ENCODE measurements at places on chromosomes 2 and 18. TPM values are rescaled to one million over a fixed set of nuclear protein-coding genes. Genes with fewer than 3 reads are reported as not detected.

Gene TUBA4A
- total RNA-seq, result 278 TPM

Gene MSGN1
- not detected for total RNA-seq

Gene SERPINB13
- not detected for total RNA-seq

Gene ATG9A
- total RNA-seq, result 88.0 TPM

Gene DUSP19
- 12.9 TPM for total RNA-seq

Gene TXNL4A
- total RNA-seq, result 91.2 TPM

Gene EGR4
- 3.9 TPM for total RNA-seq

Gene PLEK
- 3.7 TPM for total RNA-seq

Gene CDH19
- 36.5 TPM for total RNA-seq

Gene CTIF
- 230 TPM for total RNA-seq

Gene SLC9A4
- total RNA-seq, result 0.36 TPM

Gene POTEI
- total RNA-seq, result not detected

Gene GPR155
- total RNA-seq, result 47.4 TPM

Gene HOXD11
- not detected for total RNA-seq

Gene CROCC2
- not detected for total RNA-seq

Gene COLEC11
- total RNA-seq, result 2.6 TPM

Gene GALR1
- total RNA-seq, result 1.4 TPM

Gene KCTD18
- 14.0 TPM for total RNA-seq

Gene UGT1A5
- not detected for total RNA-seq

Gene LYPD6
- 8.6 TPM for total RNA-seq

Gene RND3
- 6.3 TPM for total RNA-seq
